ENCODE measurements at places on chromosomes 3 and 15.

GRCh38 chr3:133461291-133461690 lies 61.4 kb downstream of the BFSP2 start:
- no peak for DNase-seq

- no peak for DNase-seq
Observed at GRCh38 chr3:149031096-149031495, 39.8 kb downstream of the GYG1 start.

DNA sequence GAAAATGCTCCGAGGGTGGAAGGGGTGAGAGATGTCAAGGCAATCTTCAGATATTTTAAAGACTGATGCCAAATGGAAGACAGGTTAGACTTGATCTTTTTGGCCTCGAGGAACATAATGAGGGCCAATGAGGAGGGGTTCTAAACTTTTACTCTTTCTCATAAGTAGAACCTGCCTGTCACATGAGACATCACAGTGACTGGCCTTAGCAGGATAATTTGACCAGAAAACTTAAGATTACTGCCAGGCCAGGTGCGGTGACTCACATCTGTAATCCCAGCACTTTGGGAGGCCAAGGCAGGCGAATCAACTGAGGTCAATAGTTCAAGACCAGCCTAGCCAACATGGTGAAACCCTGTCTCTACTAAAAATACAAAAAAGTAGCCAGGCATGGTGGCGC lies 12.2 kb downstream of the TM4SF4 start:
- DNase-seq, result no peak

GRCh38 chr3:136194409-136195257 lies 1.5 kb downstream of the MSL2 start:
- peak; percentile 80 for DNase-seq

- no peak for DNase-seq
Observed at GRCh38 chr3:58948018-58948417, 101.8 kb downstream of the CFAP20DC start.

Measured in hematopoietic multipotent progenitor cell treated with erythropoietin and hydrocortisone succinate and interleukin-3 and kit ligand, for 4 days (in vitro differentiated cells).